ENCODE measurements at places on chromosomes 3 and 15.

DNA sequence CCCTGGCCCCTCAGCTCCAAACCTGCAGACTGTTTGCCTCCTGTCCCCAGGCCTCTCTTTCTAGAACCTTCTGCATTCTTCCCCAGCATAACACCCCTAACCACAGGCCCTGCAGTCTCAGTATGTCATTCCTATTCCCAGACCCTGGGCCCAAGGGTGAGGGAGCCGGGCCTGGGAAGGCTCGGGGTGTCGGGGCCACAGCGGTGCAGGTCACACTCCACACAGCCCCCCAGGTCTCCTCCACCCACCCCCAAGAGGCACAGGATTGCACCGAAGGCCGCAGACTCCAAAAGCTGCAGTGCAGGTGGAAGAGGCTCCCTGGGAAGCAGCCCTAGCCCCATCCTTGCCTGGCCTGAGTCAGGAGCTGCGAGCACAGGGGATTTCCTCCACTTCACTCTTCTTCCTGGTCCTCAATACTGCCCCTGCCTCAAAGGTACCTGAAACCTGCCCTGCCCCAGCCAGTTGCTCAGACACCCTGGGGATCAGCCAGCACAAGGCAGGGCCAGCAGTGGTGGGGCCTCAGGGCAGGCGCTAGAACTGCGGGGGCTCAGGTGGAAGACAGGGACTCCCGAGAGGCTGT lies 31.1 kb downstream of the TNK2 start:
- no peak for DNase-seq

DNA sequence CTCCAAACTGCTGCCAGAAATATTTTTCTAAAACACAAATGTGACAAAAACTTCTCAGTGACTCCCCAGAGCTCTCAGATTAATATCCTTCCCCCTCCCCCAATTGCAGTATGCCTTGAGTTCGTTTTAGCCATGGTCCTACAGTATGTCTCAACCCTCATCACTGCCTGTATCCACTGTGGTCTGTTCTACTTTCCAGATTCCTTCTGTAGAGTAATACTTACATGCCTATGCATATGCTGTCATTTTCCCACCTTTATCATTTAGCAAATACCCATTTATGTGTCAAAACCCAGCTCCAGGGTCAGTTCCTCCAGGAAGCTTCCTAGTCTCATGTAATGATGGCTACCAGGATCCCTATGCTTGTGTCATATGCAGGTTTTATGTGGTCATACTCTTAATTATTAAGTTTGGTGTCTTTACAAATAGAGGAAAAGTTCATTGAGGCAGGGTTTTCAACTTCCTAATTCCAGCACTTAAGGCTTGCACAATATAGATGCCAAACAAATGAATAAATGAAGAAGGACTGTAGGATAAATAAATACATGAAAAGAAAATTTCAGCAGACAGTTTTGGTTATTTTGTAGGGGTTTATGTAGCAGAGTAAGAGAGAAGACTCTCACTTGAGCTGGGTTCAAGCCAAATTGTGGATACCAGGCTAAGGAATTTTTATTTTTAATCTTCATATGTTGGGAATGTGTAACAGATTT lies 170.8 kb downstream of the ALCAM start:
- DNase-seq, result no peak

- no peak for DNase-seq
Measured at GRCh38 chr3:157300981-157301663, 135.5 kb upstream of the PTX3 start.

DNA sequence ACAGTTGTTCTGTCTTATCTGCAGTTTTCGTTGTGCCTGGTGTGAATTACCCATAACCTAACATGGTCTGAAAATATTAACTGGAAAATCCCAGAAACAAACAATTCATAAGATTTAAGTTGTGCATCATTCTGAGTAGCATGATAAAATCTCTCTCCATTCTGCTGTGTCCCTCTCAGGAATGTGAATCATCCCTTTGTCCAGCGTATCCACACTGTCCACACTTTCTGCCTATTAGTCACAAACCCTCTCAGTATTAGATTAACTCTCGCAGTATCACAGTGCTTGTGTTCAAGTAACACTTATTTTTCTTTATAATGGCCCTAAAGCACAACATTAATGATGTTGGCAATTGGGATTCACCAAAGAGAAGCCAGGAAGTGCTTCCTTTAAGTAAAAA lies 203.2 kb downstream of the CGGBP1 start:
- no peak for DNase-seq

DNA sequence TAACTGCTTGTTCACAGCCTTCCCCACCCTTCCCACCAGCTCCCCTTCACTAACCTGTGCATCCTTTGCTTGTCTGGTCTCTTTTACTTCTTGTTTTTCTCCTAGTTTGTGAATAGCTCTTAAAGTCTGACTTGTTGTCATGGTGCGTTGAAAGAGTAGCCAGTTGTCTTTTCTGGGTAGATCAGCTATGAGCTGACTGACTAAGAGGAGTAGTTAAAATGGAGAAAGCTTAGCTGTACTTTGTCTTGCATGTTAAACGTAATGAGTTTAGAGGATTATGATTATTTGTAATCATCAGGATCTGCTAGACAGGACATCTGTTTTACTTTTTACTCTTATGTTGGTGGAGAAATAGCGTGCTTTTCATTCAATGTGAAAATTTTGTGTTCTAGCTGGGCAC lies 35.9 kb downstream of the ATP2C1 start:
- no peak for DNase-seq

DNA sequence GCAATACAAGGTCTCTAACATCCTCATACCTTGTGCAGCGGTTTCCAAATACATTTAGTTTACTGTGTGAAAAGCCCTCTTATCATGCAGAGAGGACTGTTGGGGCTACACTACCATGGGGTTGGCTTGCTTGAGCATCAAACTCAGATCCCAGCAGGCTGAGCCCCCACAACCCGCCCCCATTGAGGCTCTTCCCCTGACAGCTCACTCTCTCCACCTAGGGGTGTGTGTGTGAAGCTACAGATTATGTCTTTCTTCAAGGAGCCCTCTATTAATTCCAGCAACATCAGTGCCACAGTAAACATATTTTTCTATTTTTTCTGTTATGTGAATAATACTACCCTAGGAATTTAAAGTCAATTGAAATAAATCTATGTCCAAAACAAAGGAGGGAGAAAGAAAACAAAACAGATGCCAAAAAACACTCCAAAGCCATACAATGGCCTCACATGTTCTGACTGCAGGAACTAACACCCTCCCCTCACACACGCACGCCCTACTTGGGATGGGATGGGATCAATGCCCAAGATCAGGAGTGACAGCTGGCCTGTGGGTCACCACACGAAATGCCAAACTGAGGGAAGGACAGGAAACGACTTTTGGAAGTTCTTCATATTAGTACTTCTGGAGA lies 14.7 kb downstream of the TM4SF4 start:
- no peak for DNase-seq

GRCh38 chr3:108488631-108489030 lies 21.8 kb downstream of the MYH15 start:
- DNase-seq, result no peak

DNA sequence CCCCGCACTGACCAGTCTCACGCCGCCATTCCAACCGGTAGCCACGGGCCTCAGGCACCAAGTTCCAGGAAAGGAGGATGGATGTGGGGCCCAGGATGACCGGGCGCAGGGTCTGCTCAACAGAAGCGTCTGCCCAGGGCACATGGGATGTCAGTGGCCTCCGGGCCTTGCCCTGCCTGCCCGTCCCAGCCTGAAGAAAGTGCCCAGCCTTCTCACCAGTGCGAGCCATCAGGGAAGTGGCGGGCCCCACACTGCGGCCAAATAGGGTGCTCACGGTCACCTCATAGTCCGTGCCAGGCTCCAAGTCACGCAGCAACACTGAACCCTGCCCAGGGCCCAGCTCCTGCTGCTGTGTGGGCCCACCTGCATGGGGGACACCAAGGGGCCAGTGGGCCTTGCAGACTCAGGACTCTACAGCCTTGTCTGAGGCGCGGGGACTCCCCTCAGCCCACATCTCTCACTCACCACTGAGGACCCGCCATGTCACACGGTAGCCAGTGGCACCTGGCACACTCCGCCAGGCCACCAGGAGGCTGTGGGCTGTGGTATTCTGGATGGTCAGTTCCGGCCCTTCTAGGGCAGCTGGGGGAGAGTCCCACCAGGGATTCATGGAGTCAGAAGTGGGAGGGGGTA lies 3.1 kb downstream of the COL7A1 start:
- no peak for DNase-seq

DNA sequence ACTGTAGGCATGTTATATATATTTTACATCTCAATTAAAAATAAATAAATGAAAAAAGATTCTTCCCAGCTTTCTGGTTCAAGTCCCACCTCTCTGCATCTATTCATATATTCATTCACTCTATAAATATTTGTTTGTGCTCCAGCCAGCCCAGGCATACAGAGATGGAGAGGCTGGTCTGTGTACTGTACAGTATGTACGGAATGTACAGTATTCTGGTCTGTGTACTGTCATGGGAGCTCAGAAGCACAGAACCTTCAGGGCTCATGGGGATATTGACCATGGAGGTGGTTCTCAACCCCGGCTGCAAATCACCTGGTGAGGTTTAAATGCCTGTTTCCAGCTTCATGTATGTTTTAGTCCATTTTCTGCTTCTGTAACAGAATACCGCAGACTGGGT lies 13.8 kb downstream of the CORO2B start:
- DNase-seq, result no peak

DNA sequence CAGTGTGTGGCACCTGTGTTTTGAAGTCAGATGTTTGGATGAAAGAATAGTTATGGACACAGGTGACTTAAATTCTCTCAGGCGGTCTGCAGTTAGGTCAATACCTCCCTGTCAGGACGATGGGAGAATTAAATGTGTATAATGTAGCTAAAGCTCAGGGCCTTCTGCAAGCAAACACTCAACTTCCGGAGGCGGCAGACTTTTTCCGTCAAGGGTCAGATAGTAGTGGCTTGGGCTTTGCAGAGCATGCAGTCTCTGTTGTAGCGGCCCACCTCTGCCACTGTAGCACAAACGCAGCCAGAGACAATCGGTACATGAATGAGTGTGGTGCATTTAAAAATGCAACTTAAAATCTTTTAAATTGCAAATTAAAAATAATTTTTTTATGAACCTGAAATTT lies 47.4 kb downstream of the CMTM8 start:
- DNase-seq, result no peak

- no peak for DNase-seq
Measured at GRCh38 chr3:29889215-29889614, 608.3 kb downstream of the RBMS3 start.

- no peak for DNase-seq
Measured at GRCh38 chr15:44009038-44009437, 182.2 kb downstream of the WDR76 start.

GRCh38 chr3:30667280-30667651 lies 60.9 kb downstream of the TGFBR2 start:
- no peak for DNase-seq

GRCh38 chr15:99433757-99434450 lies 131.9 kb upstream of the MEF2A start:
- DNase-seq, result no peak

DNA sequence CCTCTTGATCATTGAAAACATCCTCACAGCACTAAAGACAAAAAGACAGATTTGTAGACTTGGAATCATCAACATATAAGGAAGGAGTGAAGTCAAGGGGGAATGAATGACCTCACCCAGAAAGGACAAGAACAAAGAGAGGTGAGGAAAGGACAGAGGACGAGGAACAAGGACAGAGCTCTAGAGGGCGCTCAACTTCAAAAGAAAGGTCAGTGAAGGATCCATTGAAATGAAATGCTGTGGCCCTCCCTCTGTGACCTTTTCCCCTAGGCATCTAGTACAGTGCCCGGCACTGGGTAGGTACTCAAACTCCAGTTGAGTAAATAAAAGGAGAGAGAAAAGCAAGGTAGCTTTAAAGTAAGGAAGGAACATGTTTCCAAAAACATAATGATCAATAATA lies 2.6 kb downstream of the ATP8B4 start:
- DNase-seq, result no peak

GRCh38 chr3:193589129-193589528 lies 3.9 kb upstream of the OPA1 start:
- DNase-seq, result no peak

GRCh38 chr3:130679218-130679617 lies 67.4 kb downstream of the PIK3R4 start:
- DNase-seq, result no peak

DNA sequence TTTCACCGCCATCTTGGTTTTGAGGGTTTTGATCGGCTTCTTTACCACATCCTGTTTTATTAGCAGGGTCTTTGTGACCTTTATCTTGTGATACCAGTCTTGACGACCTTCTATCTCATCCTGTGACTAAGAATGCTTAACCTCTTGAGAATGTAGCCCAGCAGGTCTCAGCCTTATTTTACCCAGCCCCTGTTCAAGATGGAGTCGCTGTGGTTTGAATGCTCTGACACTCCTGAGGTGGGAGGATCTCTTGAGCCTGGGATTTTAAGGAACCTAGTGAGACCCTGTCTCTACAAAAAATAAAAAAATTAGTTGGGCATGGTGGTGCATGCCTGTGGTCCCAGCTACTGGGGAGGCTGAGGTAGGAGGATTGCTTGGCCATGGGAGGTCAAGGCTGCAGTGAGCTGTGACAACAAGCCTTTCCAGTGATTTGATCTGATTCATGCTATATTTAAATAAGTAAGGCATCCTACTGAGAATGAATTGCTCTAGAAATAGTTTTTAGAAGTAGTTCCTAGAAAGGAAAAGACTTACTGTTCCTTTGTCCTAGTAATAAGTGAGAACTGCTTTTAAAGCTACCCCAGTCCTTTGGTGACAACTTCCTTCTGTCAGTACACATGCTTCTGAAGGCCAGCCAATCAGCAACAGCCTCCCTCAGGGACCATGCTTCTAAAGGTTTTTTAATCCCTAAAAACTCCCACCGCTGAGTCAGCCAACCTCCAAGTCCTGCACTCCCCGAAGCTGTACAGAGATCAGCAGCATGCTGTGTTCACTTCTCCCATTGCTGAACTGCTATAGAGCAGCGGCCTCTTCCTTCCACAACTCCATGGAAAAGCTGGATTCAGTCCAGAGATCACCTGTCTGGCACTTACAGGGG lies 9.1 kb upstream of the CEMIP start:
- no peak for DNase-seq

GRCh38 chr3:23475446-23475845 lies 272.3 kb downstream of the UBE2E2 start:
- DNase-seq, result no peak

DNA sequence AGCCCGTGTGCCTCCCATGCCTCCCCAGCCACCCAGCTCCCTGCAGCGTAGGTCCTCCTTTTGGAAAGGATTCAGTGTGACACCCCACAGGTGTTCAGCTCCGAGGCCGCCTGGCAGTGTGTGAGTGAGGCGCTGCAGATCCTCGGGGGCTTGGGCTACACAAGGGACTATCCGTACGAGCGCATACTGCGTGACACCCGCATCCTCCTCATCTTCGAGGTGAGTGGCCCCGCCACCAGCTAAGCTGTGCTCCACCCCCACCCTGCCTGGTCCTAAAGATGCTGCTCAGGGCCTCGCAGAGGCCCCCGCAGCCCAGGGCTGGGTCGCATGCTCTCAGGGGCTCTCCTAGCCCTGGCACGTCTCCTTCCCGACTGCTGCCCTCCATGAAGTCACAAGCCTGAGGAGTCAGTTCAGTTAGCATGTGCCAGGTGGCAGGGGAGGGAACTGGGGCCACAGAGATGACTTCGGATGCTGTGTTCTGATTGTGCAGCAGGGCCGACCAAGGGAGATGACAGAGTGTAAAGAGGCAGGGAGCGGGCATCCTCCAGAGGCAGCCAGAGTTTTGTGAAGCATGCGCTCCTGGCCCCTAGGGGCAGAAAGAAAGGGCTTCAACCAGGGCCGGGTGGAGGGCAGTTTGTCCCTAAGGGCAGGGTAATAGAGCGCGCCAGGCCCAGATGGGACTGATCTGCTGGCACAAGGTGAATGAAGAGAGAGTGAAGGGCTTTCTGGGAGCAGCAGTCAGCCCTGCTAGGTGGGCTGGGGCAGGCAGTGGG lies 26.8 kb downstream of the ACAD9 start:
- no peak for DNase-seq

GRCh38 chr3:118573912-118574311 lies 460.7 kb downstream of the IGSF11 start:
- DNase-seq, result no peak

All from stimulated activated CD8-positive, alpha-beta memory T cell treated with anti-CD3 and anti-CD28 coated beads, Interleukin-7, amount 100 ng/mL, for 1 hour (primary cell).